ENCODE measurements at places on chromosomes 13 and 19. TPM values are rescaled to one million over a fixed set of nuclear protein-coding genes. Genes with fewer than 3 reads are reported as not detected.

- DNase-seq = no peak
- no peaks in the 10 kb centered on the region for H3K27me3 ChIP-seq
- H3K4me1 ChIP-seq = no peaks in the 10 kb centered on the region
- no peak overlapping the region for H3K4me3 ChIP-seq
- H3K36me3 ChIP-seq = no peaks in the 10 kb centered on the region
- no peak overlapping the region for H3K27ac ChIP-seq
Measured at GRCh38 chr13:102132777-102133295, 269.0 kb downstream of the FGF14 start.

- no peaks in the 10 kb centered on the region for H3K4me1 ChIP-seq
- H3K27ac ChIP-seq = no peak overlapping the region
- H3K36me3 ChIP-seq = peaks cover 15% of the 10 kb centered on the region
- no peak for DNase-seq
- H3K27me3 ChIP-seq = no peaks in the 10 kb centered on the region
- H3K4me3 ChIP-seq = no peak overlapping the region
Measured at GRCh38 chr19:2812414-2813234, 7.0 kb upstream of the ZNF554 start.

The PRKACA gene
- total RNA-seq = 457 TPM

DNA sequence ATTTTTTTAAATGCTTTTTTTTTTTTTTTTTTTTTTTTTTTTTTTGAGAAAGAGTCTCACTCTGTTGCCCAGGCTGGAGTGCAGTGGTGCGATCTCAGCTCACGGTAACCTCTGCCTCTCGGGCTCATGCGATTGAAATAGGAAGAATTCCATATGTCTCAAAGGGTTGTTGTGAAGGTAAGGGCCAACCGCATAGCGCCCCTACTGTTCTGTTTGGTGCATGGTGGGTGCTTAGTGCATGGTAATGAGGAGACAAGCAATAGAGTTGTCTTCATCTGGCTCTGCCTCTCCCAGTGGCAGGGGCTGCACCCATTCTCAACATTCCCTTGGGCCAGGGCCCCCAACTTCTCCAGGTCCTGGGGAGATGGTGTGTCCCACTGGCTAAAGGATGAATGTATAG, 68.7 kb downstream of the RASL11A start:
- no peak overlapping the region for H3K4me3 ChIP-seq
- H3K36me3 ChIP-seq = no peaks in the 10 kb centered on the region
- no peak overlapping the region for H3K27ac ChIP-seq

DNA sequence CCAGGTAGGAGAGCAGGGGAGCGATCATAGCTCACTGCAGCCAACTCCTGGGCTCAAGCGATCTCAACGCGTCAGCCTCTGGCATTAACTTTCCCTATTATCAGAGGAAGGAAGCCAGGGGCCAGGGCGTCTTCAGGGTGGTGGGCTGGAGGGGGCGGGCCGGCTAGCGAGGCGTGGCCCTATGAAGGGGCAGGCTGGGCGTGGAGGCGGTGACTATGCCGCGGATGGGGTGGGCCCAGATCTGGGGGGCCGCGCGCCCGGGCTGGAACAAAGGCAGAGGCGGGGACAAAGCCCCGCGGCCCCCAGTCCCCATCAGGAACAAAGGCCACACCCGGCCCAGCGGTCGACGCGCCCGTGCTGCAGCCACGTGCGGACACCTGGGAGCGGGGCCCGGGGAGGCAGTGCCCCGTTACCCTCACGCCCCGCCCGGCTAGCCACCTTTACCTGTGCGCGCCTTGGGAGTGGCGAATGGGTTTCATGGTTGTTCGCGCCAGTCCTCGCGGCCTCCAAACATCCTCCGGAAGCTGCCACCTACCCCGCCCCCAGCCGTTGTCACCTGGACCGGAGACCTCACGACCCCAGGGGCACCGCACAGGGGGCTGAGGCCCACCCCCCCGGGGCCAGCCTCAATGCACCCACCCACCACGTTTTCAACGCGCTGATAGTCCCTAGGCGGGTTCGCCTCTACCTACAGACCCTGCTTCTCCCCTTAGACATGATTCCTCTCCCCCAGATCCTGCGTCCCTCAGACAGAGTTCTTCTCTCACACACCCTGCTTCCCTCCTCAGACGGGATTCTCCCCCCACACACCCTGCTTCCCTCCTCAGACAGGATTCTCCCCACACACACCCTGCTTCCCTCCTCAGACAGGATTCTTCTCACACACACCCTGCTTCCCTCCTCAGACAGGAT, 5.4 kb upstream of the TRIM28 start:
- H3K27me3 ChIP-seq = no peaks in the 10 kb centered on the region
- H3K27ac ChIP-seq = no peak overlapping the region
- DNase-seq = no peak
- no peaks in the 10 kb centered on the region for H3K36me3 ChIP-seq
- peaks cover 3% of the 10 kb centered on the region for H3K4me1 ChIP-seq

- DNase-seq = no peak
- no peak overlapping the region for H3K4me3 ChIP-seq
- no peaks in the 10 kb centered on the region for H3K27me3 ChIP-seq
- H3K36me3 ChIP-seq = no peaks in the 10 kb centered on the region
- H3K4me1 ChIP-seq = peaks cover 7% of the 10 kb centered on the region
- H3K27ac ChIP-seq = no peak overlapping the region
Measured at GRCh38 chr13:50664951-50665350, 178.5 kb downstream of the DLEU7 start.

The ZNF14 gene
- total RNA-seq = 6.0 TPM

Measured in adrenal gland (tissue), 19 donors.